ENCODE measurements at places on chromosomes 7 and 10.

DNA sequence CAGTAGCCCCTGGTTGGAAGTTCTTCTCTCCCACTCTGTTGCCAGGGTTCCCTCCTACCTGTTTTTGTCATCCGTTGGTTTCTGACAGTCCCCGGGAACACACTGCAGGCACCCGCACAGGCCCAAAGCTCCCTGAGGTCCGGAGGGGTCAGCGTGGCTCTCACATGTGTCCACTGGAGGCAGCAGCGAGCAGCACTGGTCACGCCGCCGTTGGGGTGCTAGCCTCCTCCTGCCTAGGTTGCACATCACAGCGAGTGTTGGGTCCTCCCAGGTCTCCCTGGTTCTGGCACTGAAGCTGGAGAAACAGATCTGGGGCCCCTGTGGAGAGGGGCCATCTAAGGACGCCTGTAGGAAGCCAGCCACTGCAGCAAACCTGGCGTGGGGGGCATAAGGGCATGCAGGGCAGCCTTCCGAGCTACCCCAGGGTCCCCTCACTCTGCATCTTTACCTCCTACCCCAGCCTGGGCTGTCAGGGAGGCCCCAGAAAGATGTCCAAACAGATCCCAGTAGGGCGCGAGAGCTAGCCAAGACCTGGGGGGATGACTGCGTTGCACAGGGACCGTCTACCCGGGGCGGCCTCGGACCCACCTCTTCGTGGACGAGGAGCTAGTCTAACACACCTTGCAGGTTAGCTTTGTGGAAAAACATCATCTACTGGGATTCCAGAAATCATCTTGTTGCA, 28.9 kb downstream of the LRRC27 start:
- no peak for DNase-seq

- no peak for DNase-seq
These were observed 2.2 kb downstream of the SMC3 start for GRCh38 chr10:110569736-110570135.

DNA sequence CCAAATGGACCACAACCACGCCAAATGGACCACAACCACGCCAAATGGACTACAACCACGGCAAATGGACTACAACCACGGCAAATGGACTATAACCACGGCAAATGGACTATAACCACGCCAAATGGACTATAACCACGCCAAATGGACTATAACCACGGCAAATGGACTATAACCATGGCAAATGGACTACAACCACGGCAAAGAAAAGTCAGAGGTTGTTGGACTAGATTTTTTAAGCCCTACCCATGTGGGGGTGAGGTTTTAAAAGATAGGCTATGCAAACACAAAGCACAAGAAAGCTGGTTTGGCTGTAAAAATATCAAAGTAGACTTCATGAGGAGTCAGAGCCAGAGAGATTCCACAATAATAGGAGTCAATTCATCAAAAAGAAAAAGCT, 55.8 kb downstream of the NCAPG2 start:
- DNase-seq = no peak

GRCh38 chr7:56157238-56157790, 41.1 kb upstream of the NUPR2 start:
- no peak for DNase-seq

- DNase-seq = no peak
These were observed 47.0 kb downstream of the GFRA1 start for GRCh38 chr10:116226053-116226452.

- DNase-seq = no peak
These were observed 43.8 kb downstream of the DENND2A start for GRCh38 chr7:140596519-140597427.

GRCh38 chr7:1246160-1246870, 13.6 kb downstream of the UNCX start:
- DNase-seq = no peak

DNA sequence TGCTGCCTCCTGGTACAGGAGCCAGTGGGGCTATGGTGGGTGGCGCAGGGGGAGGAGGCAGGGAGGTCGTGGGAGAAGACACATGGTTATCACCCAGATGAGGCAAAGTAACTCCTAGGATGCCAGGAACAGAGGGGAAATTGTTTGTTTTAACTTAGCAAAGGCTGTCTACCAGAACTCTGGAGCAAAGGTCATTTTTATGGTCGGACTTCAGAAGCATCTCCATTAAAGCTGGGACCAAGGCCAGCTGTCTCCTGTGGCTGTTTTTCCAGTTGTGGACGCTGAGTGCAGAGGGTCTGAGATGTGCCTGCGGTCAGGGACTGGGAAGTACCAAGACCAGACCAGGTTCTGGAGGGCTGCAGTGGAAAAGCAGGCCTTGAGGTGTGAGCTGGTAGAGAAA, 525.9 kb upstream of the FOXK1 start:
- no peak for DNase-seq

- no peak for DNase-seq
These were observed 694.9 kb upstream of the KCND2 start for GRCh38 chr7:119578116-119578515.

DNA sequence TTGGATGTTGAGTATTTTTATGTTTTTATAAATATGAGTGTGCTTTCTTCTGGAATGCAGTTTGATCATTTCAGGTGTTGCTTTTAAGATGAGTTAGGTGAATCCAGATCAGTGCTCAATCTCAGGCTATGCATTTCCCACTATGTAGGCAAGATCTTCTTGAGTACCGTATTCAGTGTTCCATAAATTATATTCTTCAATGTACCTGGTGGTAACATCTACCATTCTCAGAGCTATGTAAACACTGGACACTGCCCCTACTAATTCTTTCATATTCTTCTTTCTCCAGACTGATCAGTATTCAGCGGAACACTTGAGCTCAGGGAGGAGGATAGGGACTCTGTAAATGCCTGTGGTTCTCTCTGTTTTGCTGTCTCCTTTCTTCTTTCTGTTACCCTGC, 25.5 kb upstream of the NME8 start:
- DNase-seq = no peak

DNA sequence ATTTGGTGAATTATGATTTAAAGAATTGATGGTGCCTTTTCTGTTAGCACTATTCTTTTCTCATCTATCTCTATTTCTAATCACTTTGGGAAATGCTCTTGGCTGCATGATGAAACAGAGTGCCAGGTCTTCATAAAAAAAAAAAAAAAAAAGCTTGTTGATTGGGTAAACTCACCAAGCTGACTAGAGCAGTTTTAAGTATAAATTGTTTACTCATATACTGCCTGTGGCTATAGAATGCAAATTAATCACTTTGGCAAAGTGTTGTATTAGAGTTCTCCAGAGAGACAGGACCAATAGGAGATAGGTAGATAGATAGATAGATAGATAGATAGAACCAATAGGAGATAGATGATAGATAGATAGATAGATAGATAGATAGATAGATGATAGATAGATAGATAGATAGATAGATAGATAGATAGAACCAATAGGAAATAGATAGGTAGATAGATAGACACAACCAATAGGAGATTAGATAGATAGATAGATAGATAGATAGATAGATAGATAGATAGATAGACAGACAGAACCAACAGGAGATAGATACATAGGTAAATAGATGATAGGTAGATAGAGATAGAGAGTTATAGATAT, 20.1 kb upstream of the TBXAS1 start:
- no peak for DNase-seq

- DNase-seq = no peak
These were observed 120.0 kb downstream of the MKX start for GRCh38 chr10:27625452-27626211.

DNA sequence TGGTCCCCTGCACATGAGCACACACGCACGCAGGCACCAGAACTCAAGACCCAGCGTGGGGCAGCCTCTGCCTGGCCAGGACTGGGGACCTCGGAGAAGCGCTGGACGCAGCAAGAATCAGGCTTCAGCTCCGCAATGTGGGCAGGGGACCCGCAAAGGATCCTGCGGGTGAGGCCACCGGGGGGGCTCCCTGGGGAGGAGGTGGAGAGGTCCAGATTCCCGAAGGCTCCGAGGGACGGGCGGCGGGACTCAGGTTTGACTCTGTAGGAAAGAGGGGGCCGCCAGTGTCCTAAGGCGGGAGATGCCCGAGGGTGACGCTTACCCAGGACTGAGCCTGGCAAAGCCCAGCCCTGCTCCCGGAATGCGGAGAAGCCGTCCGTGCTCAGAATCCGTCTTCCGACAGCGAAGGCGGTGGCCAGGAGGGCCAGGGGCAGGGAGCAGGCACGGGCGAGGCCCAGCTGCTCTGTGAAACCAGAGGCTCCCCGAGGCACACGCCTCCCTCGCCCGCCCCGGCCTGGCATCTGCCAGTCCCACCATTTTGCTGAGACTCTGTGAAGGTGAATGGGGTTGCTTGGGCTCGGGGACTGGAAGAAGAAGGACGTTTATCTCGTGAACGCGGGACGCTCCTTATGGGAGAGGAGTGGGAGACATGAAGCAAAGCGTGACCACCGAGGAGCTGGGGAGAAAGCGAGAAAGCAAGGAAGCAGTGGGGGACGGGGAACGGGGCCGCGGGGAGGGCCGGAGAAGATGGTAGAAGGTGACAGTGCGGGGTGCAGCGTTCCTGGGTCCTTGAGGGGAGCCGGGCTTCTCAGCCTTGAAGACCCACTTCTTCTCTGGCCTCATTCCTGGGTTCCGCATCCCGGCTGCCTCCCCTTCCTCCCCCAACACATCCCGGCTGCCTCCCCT, 489.2 kb downstream of the PTPRN2 start:
- no peak for DNase-seq

- no peak for DNase-seq
These were observed 493.4 kb downstream of the TNS3 start for GRCh38 chr7:47088329-47089067.

DNA sequence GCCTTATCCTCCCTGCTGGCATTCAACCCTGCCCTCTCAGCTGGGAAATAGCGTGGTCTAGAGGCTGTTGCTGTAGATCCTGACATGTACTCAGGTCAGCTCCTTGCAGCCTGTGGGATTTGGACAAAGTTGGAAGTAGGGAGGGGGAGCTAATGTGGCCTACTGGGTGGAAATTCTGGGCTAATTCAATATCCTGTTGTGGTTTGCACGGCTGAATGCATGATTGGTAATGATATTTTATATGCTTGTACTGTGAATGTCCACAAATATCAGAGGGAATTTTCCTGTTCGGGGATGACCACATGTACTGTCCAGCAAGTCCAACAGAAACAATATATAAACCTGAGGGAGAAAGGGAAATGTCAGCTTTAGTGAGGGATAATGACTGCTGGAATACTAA, 22.1 kb upstream of the NPVF start:
- no peak for DNase-seq

- DNase-seq = no peak
These were observed 482.3 kb downstream of the SORCS1 start for GRCh38 chr10:106682175-106682574.

- peak; percentile 73 for DNase-seq
These were observed 126.9 kb downstream of the CNNM2 start for GRCh38 chr10:103044942-103045489.

DNA sequence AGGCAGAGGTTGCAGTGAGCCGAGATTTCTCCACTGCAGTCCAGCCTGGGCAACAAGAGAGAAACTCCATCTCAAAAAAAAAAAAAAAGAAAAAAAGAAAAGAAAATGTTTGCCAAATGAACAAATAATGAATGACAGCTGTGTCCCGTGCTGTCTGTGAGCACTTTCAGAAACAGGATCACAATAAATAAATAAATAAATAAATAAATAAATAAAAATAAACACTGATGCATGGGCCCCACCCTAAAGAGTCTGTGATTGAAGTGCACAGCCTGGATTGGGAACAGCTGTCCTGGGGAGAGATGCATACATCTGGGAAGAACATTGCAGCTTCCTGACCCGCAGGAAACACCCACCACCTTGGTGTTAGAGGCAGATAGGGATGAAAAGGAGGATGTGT, 123.6 kb downstream of the NPTX2 start:
- DNase-seq = no peak

DNA sequence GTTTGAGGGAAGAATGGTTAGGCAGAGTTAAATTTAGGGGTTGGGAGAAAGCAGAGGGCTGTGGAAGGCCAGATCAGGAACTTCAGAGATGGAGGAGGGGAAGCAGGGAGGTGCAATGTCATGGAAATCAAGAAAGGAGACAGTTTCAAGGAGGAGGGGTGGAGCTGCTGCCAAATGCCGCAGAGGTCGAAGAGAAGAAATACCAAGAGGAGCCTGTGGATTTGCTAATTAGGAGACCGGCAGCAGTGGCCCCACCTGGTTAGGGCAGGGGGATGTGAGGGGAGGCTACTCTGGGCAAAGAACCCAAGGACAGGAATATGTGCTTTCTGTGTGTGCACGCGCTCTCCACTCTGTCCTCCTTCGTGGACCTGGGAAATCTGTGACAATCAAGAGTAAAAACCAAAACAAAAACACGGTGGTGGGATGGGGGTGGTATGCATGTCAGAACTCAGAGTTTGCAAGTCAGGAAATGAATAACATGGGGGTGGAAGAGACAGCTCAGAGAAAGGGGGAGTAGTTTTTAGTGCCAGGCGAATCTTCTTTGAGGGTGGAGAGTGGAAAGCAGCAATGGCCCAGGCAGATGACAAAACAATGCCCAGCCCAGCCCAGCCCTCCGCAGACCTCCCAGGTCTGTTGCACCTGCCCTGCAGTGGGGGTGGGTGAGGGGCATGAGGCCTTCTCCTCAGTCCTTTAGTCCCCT, 102.9 kb upstream of the PAX2 start:
- no peak for DNase-seq

DNA sequence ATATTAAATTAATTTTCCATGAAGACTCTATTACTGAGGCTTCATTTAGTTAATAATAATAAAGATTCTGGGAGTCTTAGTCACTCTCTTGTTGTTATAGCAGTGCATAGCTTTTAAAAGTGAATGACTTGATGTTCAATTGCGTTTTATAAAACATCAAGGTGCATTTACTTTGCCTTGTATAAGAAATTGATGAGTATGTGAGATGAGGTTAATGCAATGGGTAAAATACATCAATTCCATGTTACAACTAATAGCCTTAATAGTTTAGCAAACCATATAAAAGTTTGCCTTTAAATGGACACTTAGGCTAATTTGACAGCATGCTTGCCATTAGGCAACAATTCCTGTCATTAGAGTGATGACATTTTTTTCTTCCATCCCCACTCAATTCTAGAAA, 173.6 kb upstream of the TEX47 start:
- DNase-seq = no peak

DNA sequence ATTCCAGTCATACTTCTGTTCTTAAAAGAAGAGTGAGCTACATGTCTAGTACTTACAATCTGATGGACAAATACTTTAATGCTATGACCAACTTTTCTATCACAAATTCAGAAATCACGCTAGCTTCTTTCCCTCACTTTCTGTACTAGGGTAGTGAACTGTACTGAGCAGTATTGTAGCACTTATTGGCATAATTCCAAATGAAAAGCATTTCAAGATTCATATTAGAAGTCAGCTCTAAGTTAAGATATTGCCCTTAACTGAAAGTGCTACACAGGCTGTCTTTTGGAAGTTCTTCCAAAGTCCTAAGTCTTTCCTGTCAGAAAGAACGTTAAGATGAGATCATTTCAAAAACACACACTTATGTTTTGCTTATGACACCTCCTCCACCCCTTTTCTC, 13.4 kb downstream of the P4HA1 start:
- no peak for DNase-seq
